ENCODE measurements at places on chromosomes 11 and 22.

GRCh38 chr11:6531267-6531752, 34.2 kb downstream of the DNHD1 start:
- DNase-seq = no peak

DNA sequence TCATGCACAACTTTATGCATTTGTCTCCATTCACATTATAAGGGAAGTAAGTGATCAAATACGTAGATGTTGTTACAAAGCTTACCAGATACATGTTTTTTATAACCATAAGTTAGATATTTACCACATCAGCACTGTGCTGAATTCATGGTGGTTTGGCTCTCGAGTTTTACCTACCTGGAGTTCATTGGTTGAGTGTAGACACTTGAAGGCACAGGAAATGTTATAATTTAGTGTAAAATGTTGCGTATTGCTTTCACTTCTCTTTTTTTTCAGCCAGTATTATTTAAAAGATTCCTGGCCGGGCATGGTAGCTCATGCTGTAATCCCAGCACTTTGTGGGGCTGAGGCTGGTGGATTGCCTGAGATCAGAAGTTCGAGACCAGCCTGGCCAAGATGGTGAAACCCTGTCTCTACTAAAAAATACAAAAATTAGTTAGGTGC, 53.1 kb upstream of the GRK2 start:
- no peak for DNase-seq

DNA sequence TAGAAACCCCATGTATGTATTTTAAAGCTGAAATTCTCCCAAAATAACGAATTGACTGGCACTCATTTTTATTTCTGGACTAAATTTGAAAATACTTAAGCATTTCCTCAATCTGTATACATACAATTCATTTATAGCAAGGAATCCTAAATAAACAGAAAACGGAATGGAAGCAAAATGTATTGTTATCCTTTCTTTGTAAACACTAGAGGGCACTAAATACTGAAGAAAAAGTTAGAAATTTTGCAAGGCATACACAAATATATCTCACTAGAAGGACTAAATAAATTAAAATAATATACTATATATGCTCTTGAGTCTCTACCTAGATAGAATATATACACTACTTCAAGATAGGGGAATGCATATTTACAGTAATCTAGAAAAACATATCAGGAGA, 23.1 kb upstream of the ANO5 start:
- no peak for DNase-seq

DNA sequence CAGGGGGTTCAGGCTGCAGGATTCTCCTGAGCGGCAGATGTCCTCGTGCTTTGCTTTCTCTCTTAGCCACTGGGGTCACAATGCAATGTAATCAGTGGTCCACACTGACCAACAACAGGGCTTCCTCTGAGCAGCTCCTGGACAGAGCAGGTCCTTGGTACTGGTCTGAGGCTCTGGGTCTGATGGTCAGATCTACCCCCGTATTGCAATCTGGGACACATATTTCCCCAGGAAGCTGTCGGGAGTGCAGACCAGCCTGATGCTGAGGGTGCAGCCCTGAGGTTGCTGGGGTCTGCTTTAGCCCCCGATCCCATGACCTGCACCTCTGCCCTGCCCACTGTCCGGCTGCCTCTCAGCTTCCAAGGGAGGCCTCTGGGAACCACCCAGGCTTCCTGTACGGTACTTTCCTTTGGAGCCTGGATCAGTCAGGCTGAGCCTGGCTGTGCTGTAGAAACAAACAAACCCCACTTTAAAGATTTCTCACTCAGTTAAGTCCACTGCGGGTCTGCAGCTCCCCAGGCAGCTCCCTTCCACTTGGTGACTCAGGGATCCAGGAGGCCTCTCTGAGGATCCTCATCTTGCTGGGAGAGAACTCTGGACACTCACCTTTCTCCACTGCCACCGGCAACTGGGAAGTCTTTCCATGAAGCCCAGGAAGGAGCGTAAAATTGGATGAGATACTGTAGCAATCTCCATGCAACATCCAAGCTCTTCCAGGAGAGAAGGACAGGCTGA, 1046.6 kb downstream of the TBC1D22A start:
- DNase-seq = no peak

- no peak for DNase-seq
Observed at GRCh38 chr11:35007277-35007676, 90.9 kb downstream of the PDHX start.

DNA sequence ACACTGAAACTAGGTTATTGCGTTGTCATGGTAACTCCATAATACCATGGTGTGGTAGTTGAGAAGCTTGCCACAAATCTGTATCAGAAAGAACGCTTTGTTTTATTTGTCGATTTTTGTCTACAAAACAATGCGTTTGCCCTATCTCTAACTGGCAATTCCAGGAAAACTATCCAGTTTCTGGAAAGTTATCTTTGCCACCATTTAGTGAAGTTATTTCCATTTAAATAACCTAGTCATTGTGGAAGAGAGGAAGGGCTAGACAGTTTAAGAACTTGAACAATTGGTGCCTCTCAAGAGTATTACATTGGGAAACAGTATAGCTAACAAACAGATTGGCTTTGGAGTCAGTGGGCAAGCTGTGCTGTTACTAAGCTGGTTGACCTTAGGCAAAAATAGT, 7.9 kb downstream of the HSD17B12 start:
- DNase-seq = no peak

GRCh38 chr11:103880968-103881367, 155.5 kb upstream of the DDI1 start:
- DNase-seq = no peak
